RKO (cell line): ENCODE measurements at places on chromosomes 1 and 21.

- DNase-seq, result no peak
Measured at GRCh38 chr21:20260124-20260523, 738.1 kb upstream of the NCAM2 start.

DNA sequence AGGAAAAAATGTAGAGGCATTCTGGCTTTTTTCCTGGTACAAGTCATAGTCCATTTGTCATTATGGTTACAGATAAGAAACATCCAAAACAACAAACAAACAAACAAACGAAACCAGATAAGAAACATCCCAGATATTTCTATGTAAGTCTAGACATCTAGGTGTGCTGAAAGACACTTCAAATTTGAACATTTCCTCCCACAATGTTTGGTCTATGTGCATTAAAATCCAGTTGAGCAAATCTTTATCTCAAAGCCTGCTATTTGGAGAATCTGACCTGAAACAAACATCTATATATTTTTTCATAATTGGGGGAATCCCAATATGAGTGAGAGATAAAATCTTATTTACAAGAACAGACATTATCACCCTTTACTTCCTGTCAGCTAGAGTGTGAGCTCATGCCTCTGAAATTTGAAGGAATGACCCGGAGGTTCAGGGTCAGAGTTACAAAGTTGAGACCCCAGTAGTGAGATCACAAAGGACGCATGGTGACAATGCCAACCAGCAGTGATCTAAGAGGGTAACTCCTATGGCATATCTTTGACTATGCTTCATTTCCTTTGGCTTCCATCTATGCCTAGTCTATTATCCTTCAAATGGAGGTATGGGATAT lies 182.9 kb upstream of the ATP1B1 start:
- DNase-seq, result no peak

DNA sequence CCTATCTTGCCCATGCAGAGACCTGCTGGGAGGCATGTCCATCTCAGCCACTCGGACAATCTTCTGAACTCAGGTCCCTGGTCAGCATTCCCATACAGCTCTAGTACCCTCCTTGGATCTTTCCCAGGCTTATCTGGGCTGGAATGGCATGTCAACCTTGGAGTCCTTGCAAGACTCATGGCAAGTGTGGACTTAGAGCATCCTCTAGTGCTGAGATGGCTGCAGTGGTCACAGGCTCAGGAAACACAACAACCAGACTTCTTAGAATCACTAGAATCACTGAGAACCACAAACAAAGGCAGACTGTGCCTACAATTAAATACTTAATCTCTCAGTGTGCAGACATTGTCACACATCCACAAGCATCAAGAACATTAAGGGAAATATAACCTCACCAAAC lies 73.1 kb upstream of the TSHB start:
- peak; percentile 18 for DNase-seq

DNA sequence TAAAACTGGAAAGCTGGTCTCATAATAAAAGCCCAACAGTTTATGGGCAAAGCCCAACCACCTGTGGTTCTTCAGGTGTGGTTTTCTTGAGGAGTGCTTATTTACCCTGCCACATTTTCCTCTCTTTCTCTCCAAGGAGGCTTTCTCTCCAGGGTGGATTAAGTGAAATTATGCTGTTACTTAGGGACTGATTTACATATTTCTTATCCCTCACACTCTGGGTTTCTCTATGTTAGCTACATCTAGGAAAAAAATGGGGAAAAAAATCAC lies 4.8 kb downstream of the TBX19 start:
- no peak for DNase-seq

- DNase-seq, result no peak
Measured at GRCh38 chr1:1889090-1889750, 1.7 kb downstream of the GNB1 start.

DNA sequence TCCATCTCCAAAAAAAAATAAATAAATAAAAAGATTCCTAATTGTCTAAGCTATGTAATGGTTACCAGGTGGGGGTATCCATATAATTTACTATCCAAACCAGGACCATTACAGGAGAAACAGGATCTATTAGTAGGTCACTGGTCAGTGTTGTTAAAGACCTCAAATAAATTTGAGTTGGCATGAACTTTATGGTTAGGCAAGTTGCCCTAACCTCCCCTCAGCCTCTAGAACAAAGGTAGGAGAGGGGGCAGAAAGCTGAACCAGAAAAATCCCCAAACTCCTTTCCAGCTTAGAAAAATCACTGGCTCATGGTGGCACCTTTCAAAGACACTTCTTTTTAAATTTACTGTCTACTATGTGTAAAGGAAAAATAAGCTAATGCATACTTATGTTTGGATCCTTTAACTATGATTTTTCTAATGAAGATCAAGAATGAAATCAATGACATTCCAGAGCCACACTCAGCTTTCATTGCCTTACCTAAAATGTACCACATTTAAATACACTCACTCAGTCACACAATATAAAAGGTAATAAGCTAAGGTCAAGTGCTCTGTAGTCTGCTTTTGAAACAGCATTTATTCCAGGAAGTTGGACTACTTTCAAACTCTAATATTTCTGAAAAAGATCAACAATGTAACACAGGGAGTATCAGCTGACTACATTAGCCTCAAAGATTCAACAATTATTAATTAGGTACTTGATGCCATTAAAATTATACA lies 13.8 kb downstream of the EIF4G3 start:
- DNase-seq, result no peak

DNA sequence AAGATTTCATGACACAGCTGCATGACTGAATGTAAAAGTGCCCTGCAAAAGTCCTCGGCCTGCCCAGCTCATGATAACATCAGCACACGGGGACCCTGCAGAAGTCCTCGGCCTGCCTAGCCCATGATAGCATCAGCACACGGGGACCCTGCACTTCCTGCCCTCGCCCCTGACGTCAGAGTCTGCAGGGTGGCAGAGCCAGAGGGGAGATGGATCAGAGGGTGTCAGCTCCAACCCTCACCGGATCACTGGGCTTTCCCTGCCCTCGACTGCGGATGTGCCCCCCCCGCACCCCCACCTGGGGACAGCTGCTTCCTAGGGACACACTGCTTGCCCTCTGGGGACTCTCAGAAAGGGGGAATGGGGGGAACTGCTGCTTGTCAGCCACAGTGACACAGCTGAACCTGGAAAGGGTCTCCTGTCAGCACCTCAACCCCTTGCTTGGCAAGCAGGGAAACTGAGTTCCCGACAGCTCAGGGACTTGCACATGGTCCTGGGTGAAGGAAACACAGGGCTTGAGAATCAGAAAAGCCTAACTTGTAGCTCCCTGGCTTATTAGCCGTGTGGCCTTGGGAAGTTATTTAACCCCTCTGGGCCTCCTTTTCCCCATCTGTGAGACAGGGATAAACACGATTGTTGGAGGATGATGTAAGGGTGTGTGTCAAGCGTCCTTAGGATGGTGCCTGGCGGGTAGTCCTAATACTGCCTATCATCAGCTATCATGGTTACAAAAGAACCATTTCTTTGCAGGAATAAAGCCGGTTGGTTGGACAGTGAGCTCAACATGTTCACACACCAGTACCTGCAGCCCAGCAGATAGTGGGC lies 8.3 kb upstream of the MIIP start:
- no peak for DNase-seq

GRCh38 chr1:68136187-68136586 lies 85.8 kb upstream of the DIRAS3 start:
- DNase-seq, result peak; percentile 39

DNA sequence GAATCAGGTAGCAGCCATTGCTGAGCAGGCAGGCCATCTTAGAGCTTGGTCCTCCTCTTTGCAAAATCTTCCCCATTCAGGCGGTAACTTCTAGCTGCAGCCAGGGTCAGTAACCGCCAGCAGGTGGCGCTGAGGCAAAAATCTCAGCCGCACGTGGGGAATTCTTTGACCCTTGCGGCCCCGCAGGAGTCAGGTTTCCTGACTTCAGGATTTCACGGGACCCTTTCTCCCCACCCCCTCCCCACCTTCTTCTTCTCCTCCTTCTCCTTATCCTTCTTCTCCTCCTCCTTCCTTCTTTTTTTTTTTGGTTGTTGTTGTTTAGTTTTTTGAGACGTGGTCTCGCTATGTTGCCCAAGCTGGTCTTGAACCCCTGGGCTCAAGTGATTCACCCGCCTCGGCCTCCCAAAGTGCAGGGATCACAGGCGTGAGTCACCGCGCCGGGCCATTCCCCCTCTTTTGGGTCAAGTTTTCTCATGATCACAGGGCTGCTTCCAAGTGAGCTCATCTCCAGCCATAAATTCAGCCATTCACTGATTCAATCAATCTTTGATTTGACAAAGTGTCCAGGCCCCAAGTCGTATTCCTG lies 33.4 kb upstream of the TENT5B start:
- peak; percentile 70 for DNase-seq

- no peak for DNase-seq
Measured at GRCh38 chr1:31013187-31013864, 52.2 kb downstream of the PUM1 start.

- peak; percentile 25 for DNase-seq
Measured at GRCh38 chr1:184888505-184888904, 85.8 kb downstream of the NIBAN1 start.

DNA sequence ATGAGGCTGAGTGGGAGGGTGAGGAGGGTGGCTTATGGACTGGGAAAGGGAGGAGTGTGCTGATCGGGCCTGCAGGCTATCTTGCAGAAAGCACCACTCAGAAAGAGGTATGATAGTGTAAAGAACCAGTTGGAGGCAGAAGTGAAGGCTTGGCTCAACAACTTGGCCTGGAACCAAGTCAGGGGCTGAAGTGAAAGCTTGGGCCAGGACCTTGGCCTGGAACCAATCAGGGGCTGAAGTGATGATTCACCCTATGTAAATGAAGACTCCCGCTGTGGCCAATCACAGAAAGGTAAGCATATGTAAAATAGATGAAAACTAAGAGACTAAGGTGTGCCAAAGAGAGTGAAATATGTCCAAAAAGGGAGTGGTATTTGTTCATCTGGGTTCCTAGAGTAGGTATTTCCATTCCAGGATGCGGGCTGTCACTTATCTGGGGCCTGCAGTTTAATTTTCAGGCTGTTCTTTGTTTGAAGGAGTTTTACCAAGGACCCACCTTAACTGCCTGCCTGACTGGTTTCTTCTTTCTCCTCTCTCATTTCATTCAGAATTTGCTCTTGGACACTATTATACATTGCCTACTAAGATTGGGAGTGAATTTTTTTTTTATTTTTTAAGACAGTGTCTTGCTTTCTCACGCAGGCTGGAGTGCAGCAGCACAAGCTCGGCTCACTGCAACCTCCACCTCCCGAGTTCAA lies 5.1 kb upstream of the RFX5 start:
- peak; percentile 48 for DNase-seq

DNA sequence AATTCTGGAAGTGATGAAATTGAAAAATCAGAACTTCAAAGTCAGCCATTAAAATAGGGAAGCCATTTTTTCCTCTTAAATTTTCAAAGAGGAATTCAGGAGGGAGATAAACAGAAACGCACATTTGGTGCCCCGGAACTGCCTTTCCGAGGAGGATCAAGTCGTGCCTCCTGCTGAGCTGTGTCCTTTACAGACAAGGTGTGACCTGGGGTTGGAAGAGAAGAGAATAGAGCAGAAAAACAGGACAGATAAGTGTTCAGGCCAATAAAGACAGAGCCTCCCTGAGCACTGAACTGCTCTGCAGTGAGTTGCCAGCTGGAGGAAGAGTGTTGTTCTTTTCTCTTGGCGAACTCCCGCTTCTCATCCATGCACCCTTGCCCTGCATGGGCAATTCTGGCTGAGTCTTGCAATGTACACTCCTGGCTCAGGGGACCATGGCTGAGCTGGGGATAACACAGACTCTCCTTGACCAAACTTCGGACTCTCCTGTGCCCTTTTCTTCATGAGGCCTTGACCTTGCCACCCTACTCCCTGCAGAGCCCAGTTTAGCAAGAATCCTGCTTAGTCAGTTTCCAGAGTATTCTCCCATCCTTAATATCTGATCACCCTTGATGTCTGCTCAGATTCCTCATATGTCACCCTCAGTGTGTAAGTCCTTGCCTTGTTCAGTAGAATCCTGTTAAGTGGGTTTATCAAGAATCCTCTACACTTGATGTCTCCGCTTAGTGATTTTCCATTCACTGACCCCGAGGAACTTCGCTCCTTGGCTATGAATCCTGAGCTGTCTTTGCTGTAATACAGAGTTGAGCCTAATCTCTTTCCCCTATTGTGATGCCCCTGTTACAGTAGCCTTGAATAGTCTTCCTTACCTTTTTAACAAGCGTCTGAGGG lies 1.3 kb upstream of the MTARC1 start:
- no peak for DNase-seq

- no peak for DNase-seq
Measured at GRCh38 chr1:216566641-216567205, 143.5 kb upstream of the USH2A start.

- no peak for DNase-seq
Measured at GRCh38 chr1:200206761-200207160, 179.3 kb downstream of the NR5A2 start.

DNA sequence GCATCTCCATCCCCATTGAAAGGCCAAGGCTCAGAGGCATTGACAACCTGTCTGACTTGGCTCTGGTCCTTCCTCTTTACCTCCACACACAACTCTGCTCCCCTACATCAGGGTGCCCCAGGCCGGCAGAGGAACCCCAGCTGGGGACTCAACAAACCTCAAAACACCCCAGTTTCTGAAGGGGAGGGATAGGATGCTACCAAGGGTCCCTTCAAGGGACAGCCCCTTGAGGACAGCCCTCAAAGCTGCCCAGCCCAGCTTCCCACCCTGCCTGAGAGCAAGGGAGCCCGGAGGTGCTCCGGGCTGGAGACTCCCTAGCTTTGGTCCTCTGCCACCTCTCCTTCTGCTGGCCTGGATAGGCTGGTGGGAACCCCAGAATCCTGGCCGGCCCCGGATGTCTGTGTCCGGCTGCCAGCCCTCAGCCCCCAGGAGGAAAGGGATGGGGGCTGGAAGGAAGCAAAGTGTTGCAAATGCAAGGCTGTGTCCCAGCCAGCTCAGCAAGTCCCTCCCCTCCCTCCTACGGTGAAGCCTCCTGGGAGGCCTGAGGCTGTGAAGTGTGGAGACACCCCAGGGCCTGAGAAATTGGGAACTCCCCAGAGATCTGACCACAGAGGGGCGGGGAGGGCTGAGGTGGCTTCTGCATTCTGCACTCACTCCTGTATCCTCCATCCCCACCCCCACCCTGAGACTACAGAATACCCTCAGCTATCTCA lies 1.1 kb upstream of the MARCKSL1 start:
- no peak for DNase-seq

- DNase-seq, result peak; percentile 12
Measured at GRCh38 chr1:10152709-10153284, 57.6 kb upstream of the KIF1B start.

DNA sequence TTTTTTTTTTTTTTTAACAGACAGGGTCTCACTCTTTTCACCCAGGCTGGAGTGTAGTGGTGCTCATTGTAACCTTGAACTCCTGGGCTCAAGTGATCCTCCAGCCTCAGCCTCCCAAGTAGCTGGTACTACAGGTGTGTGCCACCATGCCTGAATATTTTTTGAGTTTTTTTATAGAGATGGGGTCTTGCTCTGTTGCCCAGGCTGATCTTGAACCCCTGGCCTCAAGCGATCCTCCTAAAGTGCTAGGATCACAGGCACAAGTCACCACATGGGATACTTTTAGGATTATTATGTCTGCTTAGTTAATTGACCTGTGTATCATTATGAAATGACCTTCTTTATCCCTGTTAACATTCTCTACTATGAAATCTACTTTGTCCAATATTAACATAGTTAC lies 38.0 kb downstream of the RASSF5 start:
- no peak for DNase-seq

GRCh38 chr1:14538335-14538734 lies 60.1 kb upstream of the KAZN start:
- no peak for DNase-seq
